ENCODE measurements at places on chromosomes 5 and 9.

- DNase-seq: no peak
Observed at GRCh38 chr9:127273326-127273725, 8.8 kb downstream of the GARNL3 start.

- DNase-seq: peak; percentile 37
Observed at GRCh38 chr5:157459715-157460599, at the start of gene NIPAL4. Gene NIPAL4 (plus strand): TSS chr5:157460213. CDS start chr5:157460321, 108 bp downstream.

GRCh38 chr5:1133510-1134201, 21.8 kb upstream of the SLC12A7 start:
- no peak for DNase-seq

GRCh38 chr9:93098236-93098946, 2.4 kb downstream of the CARD19 start:
- DNase-seq: peak; percentile 62

DNA sequence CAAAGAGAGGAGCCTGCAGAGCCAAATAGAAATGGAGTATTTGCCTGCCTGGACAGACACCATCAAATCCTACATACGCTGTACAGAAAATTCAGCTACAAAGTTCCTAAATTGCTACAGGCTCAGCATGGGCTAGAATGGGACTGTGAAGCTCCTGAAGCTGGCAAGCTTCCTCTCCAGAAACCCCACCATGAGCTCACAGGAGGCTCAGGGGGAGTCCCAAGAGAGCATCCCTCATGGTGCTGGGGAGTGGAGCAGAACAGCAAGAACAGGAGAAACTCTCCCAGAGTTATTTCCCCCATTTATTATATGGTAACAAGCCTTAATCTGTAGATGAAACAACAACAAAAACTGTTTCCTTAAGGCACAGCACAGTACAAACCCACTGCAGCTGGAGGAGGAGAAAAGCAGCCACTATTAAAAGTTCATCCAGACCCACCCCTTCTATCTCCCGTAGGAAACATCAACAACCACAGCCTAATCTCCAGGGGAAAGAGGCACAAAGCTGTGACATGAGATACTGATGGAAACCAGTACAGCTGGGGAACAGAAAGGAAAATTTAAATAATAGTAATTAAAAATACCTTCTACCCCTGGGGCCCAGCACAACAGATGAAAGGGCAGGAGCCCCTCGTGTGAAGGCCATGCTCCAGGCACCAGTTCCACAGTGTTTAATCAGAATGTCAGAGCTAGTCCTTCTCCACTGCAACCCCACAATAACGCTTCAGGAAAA, 548.5 kb downstream of the MTRR start:
- DNase-seq: no peak

GRCh38 chr5:156971848-156972525, 9.0 kb upstream of the TIMD4 start:
- no peak for DNase-seq

Data from activated T-helper 9 cell treated with anti-CD3 and anti-CD28 coated beads, Interleukin-2, amount 50 U/mL, for 16 hours (primary cell).